ENCODE measurements at places on chromosomes 2 and 18. TPM values are rescaled to one million over a fixed set of nuclear protein-coding genes. Genes with fewer than 3 reads are reported as not detected.

GRCh38 chr18:42649331-42650035 is 466.0 kb downstream of the RIT2 start:
- DNase-seq = no peak

DNA sequence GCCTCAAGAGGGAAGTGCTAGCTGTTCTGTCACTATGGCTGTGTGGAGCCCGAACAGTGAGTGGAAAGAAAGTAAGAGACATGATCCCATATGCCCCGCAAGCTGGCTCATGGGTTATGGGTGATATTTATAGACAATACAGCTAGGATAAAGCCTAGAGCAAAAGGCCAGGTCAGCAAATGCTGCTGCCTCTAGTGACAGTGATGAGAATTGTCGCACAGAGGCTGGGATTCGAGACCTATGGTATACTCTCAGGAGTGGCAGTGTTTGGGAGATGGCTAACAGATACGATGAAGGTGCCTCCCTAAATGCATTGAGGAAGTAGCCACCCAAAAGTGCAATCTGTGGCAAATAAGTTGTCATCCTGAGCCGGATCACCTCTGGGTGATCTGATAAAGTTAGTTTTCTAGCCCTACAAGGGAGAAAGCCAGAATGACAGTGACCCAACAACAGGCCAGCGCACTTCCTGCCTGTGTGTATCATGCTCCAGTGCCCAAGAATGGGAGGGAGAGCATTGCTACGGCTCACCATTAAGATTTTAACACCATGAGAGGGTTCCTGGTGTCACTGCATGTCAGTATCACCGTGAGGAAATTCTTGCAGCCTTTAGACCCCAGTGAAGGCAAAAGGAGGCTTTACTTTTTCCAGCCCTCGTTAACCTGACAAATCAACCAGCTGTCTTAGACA is 92.2 kb upstream of the TGFA start:
- DNase-seq = no peak

- DNase-seq = no peak
These were observed 192.8 kb upstream of the APCDD1 start for GRCh38 chr18:10261344-10262276.

GRCh38 chr2:157722580-157723234 is 94.0 kb upstream of the ACVR1C start:
- no peak for DNase-seq

KCNG2 gene
- total RNA-seq = 0.75 TPM

SCYGR4 gene
- not detected for total RNA-seq

- DNase-seq = no peak
These were observed 245.9 kb upstream of the PXDN start for GRCh38 chr2:1990151-1990589.

GRCh38 chr2:16262526-16263178 is 322.3 kb downstream of the MYCN start:
- DNase-seq = no peak

HEATR5B gene
- 37.1 TPM for total RNA-seq
